ENCODE measurements at places on chromosomes 6 and 20.
A peak's percentile ranks its signal among the peaks of the same experiment; 100 is the strongest.

DNA sequence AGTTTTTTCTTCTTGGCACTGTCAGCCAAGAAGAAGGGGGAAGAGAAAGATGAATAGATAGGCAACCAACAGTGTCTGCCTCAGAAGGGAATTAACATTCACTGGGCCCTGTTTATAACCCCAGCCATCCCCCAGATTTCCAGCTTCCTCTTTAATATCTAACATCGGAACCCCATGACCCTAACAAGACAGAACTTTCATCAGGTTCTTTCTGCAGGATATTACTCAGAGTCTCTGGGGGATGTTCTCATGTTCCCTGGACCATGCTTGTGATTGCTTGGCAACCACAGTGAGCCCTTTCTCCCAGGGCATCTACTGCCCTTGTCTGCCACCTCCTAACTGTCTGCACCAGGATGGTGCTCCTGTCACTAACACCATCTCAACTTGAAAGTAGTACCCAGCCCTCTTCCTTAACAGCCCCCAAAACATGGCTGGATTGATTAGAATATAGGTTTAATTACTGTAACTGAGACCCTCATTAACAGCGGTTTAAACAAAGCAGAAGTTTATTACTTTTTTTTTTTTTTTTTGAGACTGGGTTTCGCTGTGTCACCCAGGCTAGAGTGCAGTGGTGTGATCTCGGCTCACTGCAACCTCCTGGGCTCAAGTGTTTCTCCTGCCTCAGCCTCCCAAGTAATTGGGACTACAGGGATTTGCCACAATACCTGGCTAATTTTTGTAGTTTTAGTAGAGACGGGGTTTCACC is 12.0 kb upstream of the PTPN1 start:
- no peak overlapping the region for H3K27ac ChIP-seq
- no peaks in the 10 kb centered on the region for H3K36me3 ChIP-seq
- no peaks in the 10 kb centered on the region for H3K27me3 ChIP-seq
- no peak overlapping the region for H3K4me3 ChIP-seq

- H3K27ac ChIP-seq: no peak overlapping the region
- no peaks in the 10 kb centered on the region for H3K27me3 ChIP-seq
- no peak overlapping the region for H3K4me3 ChIP-seq
Measured at GRCh38 chr6:105204331-105204730, 24.5 kb upstream of the POPDC3 start.

GRCh38 chr6:22152841-22153240 is 144.0 kb downstream of the PRL start:
- H3K27ac ChIP-seq: no peak overlapping the region
- no peaks in the 10 kb centered on the region for H3K27me3 ChIP-seq
- no peaks in the 10 kb centered on the region for H3K36me3 ChIP-seq
- no peak overlapping the region for H3K4me3 ChIP-seq
- no peaks in the 10 kb centered on the region for H3K4me1 ChIP-seq

GRCh38 chr6:129894921-129895320 is 33.8 kb upstream of the TMEM244 start:
- no peak overlapping the region for H3K27ac ChIP-seq
- no peaks in the 10 kb centered on the region for H3K27me3 ChIP-seq
- no peak overlapping the region for H3K4me3 ChIP-seq
- no peaks in the 10 kb centered on the region for H3K4me1 ChIP-seq
- no peak for DNase-seq

GRCh38 chr20:39538317-39538716 is 576.2 kb downstream of the DHX35 start:
- H3K36me3 ChIP-seq: no peaks in the 10 kb centered on the region
- H3K4me3 ChIP-seq: no peak overlapping the region
- no peak overlapping the region for H3K27ac ChIP-seq

- no peaks in the 10 kb centered on the region for H3K27me3 ChIP-seq
- H3K4me1 ChIP-seq: peaks cover 5% of the 10 kb centered on the region
- no peak for DNase-seq
- H3K36me3 ChIP-seq: no peaks in the 10 kb centered on the region
- H3K4me3 ChIP-seq: no peak overlapping the region
Measured at GRCh38 chr20:44689809-44690208, 25.4 kb upstream of the CCN5 start.

DNA sequence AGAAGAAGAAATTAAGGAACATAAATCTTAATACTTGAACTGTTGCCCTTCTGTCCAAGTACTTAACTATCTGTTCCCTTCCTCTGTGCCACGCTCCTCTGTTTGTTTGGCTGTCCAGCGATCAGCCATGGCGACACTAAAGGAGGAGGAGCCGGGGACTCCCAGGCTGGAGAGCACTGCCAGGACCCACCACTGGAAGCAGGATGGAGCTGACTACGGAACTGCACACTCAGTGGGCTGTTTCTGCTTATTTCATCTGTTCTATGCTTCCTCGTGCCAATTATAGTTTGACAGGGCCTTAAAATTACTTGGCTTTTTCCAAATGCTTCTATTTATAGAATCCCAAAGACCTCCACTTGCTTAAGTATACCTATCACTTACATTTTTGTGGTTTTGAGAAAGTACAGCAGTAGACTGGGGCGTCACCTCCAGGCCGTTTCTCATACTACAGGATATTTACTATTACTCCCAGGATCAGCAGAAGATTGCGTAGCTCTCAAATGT is 17.1 kb downstream of the IRF4 start:
- H3K4me1 ChIP-seq: peaks cover 15% of the 10 kb centered on the region
- no peak overlapping the region for H3K27ac ChIP-seq
- H3K36me3 ChIP-seq: peaks cover 21% of the 10 kb centered on the region
- no peaks in the 10 kb centered on the region for H3K27me3 ChIP-seq
- DNase-seq: no peak
- no peak overlapping the region for H3K4me3 ChIP-seq

DNA sequence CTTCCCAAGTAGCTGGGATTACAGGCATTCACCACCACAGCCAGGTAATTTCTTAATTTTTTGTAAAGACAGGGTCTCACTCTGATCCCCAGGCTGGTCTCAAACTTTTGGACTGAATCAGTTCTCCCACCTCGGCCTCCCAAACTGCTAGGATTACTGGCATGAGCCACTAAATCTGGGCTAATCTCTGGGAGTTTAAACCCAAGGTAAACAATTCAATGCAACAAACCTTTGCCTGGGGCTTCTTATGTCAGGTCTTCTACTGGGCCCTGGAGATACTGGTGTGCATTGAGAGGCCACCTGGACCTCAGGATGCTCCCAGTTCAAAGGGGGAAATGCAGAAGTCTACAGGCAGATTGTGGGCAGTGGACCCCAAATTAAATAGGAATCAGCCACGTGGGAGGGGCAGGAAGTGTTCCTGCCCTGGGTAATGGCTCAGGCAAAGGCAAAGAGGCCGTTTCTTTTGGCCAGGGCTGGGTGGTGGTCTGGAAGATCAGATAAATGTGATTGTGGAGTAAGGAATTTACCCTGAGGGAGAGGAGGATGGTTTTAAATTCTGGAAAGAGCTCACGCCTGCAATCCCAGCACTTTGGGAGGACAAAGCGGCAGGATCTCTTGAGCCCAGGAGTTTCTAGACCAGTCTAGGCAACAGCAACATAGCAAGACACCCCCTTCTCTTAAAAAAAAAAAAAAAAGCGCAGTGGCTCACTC is 1.3 kb upstream of the MYBL2 start:
- no peak overlapping the region for H3K4me3 ChIP-seq
- no peak overlapping the region for H3K27ac ChIP-seq
- H3K4me1 ChIP-seq: peaks cover 15% of the 10 kb centered on the region
- DNase-seq: no peak
- peaks cover 16% of the 10 kb centered on the region for H3K27me3 ChIP-seq
- no peaks in the 10 kb centered on the region for H3K36me3 ChIP-seq

DNA sequence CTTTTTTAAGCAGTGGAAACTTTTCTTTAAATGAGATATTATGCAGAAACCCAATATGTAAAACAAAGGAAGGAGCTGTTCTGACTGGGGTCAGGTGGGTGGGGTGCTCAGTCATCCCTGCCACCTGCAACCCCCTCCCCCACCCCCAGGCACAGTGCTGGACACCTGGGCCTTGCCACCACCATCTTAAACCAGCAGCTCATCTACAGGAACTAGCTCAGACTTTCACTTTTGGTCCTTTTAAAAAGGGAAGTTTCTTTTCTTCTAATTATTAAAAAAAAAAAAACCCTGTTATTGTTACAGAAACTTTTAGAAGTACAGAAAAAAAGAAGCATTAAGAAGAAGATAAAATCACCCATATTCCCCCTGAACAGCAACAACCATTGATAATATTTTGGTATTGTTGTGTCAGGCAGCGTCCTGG is 37.1 kb downstream of the PPP1R16B start:
- H3K4me3 ChIP-seq: peak overlapping the region; percentile 25
- DNase-seq: peak; percentile 57
- H3K27me3 ChIP-seq: no peaks in the 10 kb centered on the region
- peaks cover 63% of the 10 kb centered on the region for H3K4me1 ChIP-seq

- H3K27me3 ChIP-seq: no peaks in the 10 kb centered on the region
- no peak overlapping the region for H3K4me3 ChIP-seq
- H3K36me3 ChIP-seq: no peaks in the 10 kb centered on the region
- no peak overlapping the region for H3K27ac ChIP-seq
Measured at GRCh38 chr6:54286141-54286540, 22.1 kb upstream of the TINAG start.

DNA sequence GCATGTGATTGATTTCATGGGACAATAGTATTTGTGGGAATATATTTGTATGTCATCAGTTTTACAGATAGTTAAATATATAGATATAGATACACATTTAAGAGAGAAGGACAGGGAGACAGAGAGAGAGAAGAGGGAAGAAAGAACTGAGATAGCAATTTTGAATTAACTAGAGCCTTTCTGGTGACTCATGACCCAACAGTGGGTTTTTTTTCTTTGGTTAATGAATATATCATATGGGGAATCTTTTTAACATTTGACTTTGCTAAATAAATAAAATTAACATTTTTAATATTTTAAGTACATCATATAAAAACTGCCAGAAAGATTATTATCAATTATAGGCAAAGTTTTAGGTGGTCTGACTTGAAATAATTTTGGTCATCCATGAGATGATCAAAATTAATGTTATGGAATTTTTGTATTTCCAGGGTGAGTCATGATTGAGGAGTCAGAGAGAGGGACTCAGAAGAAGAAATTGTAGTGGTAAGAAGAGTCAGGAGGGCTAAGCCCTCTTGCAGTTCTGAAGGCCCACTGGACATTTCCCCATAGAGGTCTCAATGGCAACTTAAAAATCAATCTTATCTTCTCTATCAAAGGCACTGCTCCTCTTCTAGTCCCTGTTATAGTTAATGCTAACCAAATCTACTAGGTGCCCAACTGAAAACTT is 508.1 kb upstream of the MAP3K7 start:
- H3K27ac ChIP-seq: no peak overlapping the region
- no peak for DNase-seq
- no peaks in the 10 kb centered on the region for H3K4me1 ChIP-seq
- no peaks in the 10 kb centered on the region for H3K36me3 ChIP-seq

GRCh38 chr20:46131396-46131795 is 13.3 kb downstream of the CD40 start:
- no peak for DNase-seq
- H3K4me3 ChIP-seq: no peak overlapping the region
- no peaks in the 10 kb centered on the region for H3K4me1 ChIP-seq
- no peak overlapping the region for H3K27ac ChIP-seq
- peaks cover 26% of the 10 kb centered on the region for H3K27me3 ChIP-seq
- H3K36me3 ChIP-seq: no peaks in the 10 kb centered on the region

DNA sequence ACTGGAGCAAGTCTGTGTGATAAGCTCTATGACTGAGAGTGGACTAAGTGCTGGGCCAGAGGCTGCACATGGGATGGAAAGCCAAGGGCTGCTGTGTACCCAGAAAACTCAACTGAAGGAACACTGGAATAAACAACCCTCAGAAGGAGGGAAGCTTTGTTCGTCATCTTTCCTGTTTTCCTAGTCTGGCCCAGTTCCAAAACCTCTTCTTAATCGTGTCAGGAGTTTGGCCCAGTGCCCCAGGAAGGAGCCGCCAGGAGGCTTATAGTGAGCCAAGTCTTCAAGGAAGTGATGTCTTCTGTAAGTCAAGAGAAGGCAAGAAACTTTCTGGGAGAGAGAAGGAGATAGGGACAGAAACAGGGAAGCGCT is 23.3 kb upstream of the TOP1 start:
- peaks cover 36% of the 10 kb centered on the region for H3K4me1 ChIP-seq
- no peaks in the 10 kb centered on the region for H3K27me3 ChIP-seq
- DNase-seq: no peak
- no peak overlapping the region for H3K27ac ChIP-seq

GRCh38 chr6:98578016-98578415 is 256.4 kb upstream of the POU3F2 start:
- no peak for DNase-seq
- H3K27me3 ChIP-seq: no peaks in the 10 kb centered on the region

GRCh38 chr6:88666901-88667300 is 296.5 kb downstream of the RNGTT start:
- H3K4me3 ChIP-seq: no peak overlapping the region
- H3K27ac ChIP-seq: no peak overlapping the region
- no peak for DNase-seq

- no peak overlapping the region for H3K4me3 ChIP-seq
- H3K4me1 ChIP-seq: no peaks in the 10 kb centered on the region
- no peak for DNase-seq
- no peak overlapping the region for H3K27ac ChIP-seq
- H3K27me3 ChIP-seq: no peaks in the 10 kb centered on the region
Measured at GRCh38 chr6:113522376-113522775, 334.8 kb upstream of the MARCKS start.

GRCh38 chr6:123223461-123223860 is 227.4 kb downstream of the CLVS2 start:
- no peak for DNase-seq
- no peak overlapping the region for H3K27ac ChIP-seq
- no peaks in the 10 kb centered on the region for H3K4me1 ChIP-seq
- H3K27me3 ChIP-seq: no peaks in the 10 kb centered on the region
